NCI-H446 (cell line): ENCODE measurements at places on chromosomes 3 and 15.

DNA sequence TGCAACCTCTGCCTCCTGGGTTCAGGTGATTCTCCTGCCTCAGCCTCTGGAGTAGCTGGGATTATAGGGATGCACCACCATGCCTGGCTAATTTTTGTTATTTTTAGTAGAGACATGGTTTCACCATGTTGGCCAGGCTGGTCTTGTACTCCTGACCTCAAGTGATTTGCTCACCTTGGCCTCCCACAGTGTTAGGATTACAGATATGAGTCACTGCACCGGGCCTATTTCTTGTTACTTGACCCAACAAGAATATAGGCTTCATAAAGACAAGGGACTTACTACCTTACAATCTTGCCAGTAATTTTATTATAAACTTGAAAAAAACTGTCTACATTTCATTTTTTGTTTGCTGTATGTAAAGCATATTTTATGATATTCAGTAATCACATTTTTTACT, 21.4 kb upstream of the ZBTB47 start:
- DNase-seq = no peak

GRCh38 chr15:25741256-25741580, 121.9 kb downstream of the ATP10A start:
- DNase-seq = no peak

GRCh38 chr3:5520237-5520636, 332.7 kb downstream of the EDEM1 start:
- DNase-seq = no peak

DNA sequence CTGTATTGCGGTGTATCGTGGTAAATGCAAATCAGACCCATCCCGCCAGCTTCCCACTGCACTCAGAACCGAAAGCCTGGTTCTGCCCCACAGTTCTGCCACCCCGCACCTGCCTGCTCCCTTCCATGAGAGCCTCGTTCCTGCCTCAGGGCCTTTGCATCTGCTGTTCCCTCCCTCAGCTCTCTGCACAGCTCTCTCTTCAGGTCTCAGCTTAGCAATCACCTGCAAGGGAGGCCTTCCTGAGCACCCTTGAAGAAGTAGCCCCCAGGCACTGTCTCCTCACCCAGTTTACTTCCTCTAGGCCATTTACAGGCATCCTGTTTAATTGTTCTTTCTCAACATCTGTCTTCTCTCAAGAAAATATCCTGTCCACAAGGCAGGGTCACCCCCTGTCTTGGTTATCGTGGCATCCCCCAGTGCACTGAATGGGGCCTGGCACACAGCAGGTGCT, 13.3 kb upstream of the IQSEC1 start:
- DNase-seq = no peak

- DNase-seq = no peak
Observed at GRCh38 chr15:29616512-29616911, 205.8 kb downstream of the TJP1 start.

- no peak for DNase-seq
Observed at GRCh38 chr3:58751882-58752567, 85.5 kb upstream of the FAM3D start.

GRCh38 chr3:63092515-63092914, 185.6 kb upstream of the SYNPR start:
- no peak for DNase-seq

DNA sequence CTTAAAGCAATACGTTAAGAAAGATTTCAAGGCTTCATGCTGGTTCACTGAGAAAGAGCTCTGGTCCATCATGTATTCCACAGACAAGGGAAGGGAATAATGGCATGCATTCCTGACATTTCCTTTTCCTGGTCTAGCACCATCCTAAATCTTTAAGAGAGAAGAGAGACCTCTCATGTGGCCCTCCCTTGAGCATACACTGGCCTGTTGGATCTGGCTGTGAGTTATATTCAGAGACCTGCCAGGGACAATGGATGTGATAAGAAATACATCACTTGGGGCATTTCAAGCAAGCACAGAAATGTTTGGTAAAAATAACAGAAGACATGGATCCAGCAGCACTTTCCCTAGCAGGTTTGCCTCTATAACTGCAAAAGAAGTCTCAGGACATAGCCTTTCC, 507.8 kb downstream of the NLGN1 start:
- DNase-seq = no peak

DNA sequence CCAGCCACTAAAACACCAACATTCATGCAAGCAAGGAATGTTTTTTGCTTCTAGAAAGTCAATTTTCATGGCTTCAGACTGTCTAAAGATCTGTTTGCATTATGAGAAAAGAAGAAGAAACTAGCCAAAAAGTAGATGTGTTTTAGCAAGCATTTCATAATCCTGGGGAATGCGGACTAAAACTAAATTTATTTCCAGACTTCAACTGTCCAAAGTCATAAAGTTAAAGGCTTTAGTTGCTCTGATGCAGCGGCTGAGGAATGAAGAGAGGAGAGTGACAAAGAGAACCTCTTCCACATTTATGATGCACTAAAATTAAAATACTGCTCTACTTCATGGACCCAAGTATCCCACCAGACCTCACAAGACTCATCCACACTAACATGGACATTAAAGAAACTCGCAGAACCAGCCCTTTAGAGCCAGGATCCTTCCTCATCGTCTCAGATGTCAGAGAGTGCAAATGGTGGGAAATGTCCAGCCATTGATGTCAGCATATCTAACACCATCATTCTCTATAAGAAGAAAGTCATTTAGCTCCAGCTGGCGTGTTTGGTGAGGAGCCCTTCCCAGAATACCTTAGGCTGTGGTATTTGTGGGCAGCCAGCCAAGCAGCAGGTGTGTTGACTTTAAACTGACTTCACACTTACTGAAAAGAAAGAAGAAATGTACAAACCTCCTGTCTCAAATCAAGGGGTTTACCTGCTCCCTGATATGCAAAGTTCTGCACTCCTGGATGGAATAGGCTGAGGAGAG, 17.4 kb downstream of the FYCO1 start:
- no peak for DNase-seq

DNA sequence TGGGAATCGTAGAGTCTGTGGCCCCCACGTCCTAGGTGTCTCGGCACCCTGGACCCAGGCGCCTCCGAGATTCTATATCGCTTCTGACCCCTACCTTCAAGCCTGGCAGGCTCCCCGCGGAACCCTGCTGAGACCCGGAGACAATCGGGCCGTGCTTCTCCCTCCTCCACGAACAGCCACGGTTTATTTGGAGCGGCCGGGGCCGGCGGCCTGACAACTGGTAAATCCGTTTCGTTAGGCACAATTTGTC, 1.4 kb downstream of the GATA2 start:
- no peak for DNase-seq

DNA sequence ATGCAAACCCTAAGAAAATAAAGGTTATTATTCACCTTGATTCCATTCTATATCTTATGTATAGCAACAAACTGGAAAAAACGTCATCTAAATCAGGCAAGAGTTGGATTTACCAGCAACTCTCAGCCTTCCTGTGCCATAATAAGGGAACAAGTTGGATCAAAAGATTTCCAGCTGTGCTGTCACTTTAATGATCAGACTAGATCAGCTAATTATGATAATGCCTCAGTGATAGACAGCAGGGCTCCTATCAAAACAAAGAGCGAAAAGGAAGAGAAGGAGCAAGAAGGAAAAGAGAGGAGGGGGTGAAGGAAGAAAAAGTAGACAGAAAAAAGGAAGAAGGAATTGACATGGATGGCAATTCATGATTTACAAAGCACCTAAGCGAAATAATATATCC, 36.7 kb upstream of the BCL6 start:
- DNase-seq = no peak

DNA sequence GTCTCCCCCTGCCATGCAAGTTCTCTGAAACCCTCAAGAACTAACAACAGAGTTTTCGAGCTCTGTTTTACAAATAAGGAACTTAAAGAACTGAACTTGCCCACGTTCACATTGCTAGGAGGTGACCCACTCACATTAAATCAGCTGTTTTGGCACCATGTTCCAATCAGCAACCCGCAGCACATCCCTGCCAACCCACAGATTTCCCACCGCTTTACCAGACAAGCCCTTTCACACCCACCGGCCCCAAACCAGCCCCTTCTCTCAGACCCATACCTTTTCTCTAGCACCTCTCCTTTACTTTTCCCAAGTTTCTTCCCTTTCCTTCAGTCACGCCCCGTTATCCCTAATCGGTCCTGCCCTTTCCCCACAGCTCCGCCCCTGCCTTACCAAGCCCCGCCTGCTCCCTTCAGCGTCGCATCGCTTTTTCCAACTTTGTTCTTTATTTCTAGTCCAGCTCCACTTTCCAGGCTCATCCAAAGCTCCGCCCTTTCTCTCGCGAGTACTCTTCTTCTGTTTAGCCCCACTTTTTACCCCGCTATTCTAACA, 804 bp upstream of the BRPF1 start:
- DNase-seq = peak; percentile 84

DNA sequence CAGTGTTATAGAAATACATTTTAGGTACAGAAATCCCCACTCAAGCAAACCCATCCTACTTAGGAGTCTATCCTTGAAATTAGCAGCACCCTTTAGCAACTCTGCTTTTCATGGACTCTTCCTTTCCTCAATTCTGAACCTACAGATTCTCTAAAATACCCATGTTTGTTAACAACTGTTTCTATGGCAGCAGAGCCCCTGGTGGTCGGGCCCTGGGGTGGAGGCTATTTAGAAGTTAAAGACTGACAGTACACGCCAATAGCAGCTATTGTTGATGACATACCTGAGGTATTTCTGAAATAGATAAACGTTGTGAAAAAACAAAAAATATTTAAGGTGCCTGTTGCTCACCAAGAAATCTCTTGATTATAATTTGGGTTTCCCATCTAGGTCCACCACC, 23.4 kb upstream of the NRG4 start:
- no peak for DNase-seq

DNA sequence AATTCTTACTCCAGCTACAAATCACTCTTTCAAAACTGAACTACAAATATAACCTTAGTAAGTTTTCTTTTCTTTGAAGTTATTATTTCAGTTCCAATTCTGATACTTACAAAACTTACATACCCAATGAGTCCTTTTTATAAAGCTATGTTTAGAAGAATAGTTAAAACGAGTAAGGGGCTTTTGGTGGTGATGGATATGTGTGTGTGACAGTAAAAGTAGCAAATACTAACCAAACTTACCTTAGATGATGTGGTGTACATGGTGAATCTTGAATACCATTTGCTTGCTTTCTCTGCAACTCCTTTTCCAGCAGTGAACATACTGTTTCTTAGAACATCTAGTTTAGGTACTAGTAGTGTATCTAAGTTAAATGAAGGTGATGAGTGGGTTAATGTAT, 68.4 kb downstream of the SLC24A1 start:
- no peak for DNase-seq

DNA sequence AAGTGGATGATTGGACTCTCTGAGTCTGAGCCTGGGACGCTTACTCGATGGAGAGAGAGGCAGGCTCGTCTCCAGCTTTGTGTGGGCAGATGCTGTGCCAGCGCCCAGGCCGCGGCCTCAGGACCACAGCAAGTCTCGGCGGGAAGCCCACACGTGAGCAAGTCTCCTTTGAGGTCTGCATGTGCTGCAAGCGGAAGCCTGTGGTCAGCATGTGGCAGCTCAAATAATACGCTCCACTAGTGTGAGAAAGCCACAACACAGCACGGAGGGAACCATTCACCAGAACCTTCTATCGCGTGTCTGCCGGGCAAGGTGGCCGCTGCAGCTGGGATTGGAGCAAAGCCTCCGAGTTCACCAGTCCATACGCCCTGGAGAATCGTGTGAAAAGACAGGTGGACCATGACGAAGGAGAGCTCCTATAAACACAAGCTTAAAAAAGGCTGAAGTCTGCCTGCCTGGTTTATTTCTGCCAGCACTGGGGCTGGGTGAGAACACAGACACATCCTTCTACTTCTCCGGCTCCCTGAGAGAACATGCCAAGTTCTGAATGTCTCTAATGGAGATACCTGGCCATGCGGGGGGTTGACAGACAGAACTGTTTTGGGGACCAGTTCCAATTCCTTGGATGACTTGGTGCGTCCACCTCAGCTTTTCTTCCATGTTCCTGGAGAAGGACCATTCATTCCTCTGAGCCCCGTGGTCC, 82.0 kb upstream of the LRIG1 start:
- no peak for DNase-seq

DNA sequence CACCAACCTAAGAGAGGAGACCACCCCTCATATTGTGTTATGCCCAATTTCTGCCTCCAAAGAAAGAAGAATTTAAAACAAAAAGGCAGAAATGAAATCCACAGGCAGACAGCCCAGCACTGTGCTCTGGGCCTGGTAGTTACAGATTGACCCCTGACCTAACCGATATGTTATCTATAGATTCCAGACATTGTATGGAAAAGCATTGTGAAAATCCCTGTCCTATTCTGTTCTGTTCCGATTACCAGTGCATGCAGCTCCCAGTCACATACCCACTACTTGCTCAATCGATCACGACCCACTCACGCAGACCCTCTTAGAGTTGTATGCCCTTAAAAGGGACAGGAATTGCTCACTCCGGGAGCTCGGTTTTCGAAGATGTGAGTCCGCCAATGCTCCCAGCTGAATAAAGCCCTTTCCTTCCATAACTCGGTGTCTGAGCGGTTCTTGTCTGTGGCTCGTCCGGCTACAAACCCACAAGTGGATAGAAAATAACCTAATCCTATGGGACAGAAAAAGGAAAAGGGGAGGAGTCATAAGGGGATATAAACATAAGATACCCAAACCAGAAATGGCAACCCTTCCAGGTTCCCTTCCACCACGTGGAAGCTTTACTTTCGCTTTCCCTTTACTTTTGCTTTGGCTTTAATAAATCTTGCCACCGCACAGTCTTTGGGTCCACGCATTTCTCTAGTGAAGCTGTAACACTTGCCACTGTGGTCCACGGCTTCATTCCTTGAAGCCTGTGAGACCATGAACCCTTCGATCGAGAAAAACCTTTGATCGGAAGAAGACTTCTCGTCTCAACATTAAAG, 1.7 kb upstream of the CFAP91 start:
- DNase-seq = no peak
